ENCODE measurements at places on chromosomes 4 and X.

GRCh38 chr4:8856835-8857621 is 14.6 kb downstream of the HMX1 start:
- no peak for DNase-seq

GRCh38 chr4:32697281-32697814 is 1977.2 kb downstream of the PCDH7 start:
- DNase-seq, result no peak

DNA sequence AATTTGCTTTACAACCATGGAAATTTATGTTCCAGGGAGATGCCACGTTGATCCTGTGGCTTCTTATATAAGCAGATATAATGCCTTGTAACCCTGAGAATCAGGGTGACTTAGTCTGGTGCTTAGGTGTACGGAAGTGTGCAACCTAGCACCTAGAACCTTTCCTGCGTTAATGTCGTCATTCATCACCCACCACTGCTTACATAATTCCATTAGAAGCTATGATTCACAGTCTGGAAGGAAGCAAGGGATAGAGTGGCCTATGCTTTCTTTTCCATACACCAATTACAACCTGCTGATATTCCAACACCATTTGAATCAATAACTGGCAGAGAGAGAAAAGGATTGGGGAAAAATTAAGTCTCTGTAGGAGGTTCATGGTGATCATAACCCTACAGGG is 17.3 kb upstream of the CXCL8 start:
- no peak for DNase-seq

DNA sequence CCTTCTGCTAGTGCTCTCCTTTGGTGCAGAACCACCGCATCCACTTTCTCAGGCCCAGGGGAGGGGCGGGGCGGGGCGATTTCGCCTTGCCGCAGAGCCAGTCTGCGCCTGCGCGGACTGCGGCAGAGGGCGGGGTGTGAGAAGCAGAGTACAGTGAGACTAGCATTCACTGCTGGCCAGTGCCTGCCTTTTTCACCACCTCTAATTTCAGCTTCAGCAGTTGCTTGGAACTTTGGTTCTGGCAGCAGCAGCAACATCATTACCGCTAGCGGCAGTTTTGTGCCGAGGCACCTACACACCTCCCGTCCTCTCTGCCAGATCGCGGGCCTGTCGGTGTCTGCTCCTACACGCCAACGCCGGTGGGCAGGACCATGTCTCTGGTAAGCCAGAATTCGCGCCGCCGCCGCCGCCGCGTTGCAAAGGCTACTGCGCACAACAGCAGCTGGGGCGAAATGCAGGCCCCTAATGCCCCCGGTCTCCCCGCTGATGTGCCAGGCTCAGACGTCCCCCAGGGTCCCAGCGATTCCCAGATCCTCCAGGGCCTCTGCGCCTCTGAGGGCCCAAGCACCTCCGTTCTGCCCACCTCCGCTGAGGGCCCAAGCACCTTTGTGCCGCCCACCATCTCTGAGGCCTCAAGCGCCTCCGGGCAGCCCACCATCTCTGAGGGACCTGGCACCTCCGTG is at the start of gene MAGEE1:
MAGEE1 (plus strand) TSS at position 151 of the 683 bp plus-strand sequence; CDS start at position 372, 221 bp downstream.
- peak; percentile 74 for DNase-seq

Measured in left ventricle myocardium inferior (tissue), 1 donor.